ENCODE measurements at places on chromosomes 13 and 19.

- DNase-seq = no peak
These were observed 688.6 kb upstream of the SLITRK1 start for GRCh38 chr13:84570831-84571230.

DNA sequence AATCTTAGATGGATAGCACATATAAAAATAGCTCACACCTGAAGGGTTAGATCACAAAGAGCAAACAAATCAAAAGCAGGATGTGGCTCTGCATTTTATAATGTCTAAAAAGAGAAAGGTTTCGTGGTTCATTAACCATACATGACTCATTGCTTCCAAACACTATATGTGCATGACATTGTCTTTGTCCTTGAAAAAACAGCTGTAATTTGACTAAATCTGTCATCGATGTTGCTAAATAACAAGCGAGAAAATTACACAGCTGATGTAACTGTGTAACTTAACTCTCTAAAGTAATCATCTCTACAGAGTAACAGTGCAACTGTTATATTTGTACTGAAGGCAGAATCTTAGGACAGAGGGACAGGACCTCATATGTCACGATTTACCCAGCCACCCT is 383.1 kb upstream of the GPC6 start:
- DNase-seq = no peak

DNA sequence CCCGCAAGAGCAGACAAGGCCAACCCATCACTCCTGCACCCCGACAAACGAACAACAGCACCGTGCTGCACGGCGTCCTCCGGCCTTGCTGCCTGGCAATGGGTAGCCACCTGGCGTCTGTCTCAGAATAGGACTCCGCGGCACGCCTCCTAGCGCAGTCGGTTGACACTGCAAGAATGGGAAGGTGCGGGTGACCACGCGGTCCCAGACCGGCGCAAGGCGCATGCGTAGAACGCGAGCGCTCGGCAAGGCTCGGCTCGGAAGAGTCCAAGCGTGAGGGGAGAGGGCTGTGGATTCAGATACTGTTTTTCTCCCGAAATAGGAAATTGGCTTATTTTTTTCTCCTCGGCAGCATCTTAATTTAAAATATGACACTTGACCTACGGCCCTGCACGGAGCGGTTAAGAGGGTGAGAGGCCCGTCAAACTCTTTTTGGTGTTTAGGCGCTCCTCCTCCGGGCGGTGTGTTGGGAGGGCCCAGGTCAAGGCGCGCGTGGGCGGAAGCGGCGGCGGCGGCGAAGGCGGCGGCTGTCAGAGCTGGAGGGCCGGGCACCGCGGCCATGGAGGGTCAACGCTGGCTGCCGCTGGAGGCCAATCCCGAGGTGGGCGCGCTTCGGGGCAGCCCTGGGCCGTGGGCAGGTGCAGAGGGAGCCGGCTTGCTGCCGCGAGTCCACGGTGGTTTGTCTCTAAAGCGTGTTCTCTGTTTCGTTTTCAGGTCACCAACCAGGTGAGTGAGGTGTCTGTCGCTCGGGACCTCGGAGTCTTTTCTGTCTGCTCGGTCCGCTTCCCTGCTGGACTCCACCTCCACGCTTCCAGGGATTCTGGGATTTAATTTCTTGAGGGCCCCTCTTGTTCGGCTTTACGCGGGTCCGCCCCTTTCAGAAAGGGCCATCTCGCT is at the start of gene UCHL3:
TSS of gene UCHL3 (plus strand) at position 530 of the 897 bp plus-strand sequence. CDS start at position 560, 30 bp downstream.
- peak; percentile 95 for DNase-seq

- DNase-seq = peak; percentile 75
These were observed 52.0 kb downstream of the TDRD3 start for GRCh38 chr13:60448907-60449510.

GRCh38 chr19:27972291-27973040 is 1240.5 kb downstream of the UQCRFS1 start:
- DNase-seq = no peak

DNA sequence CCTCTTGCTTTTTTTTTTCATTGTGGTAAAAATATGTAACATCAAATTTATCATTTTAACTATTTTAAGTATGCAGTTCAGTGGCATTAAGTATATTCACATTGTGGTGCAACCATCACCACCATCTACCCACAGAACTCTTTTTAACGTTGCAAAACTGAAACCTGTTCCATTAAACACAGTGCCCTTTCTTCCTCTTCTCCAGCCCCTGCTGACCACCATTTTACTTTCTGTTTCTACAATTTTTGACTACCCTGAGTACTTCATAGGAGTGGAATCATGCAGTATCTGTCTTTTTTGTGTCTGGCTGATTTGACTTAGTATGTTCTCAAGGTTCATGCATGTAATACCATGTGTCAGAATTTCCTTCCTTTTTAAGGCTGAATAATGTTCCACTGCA is 153.1 kb downstream of the FGF9 start:
- DNase-seq = no peak

DNA sequence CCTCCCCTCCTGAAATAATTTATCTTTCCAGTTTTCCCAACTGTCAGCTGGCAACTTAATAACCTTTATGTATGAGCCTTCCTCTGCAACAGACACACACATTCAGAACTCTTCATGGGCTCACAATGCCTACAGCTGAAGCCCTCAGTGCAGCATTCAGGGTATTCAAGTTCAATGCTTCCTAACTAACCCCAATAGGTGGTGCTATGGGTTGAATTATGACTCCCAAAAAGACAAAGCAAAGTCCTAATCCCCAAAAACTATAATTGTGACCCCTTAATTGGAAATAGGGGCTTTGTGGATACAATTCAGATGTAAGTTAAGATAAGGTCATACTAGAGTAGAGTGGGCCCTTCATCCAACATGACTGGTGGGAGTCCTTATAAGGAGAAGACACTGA is 202.2 kb downstream of the SUCLA2 start:
- peak; percentile 25 for DNase-seq

DNA sequence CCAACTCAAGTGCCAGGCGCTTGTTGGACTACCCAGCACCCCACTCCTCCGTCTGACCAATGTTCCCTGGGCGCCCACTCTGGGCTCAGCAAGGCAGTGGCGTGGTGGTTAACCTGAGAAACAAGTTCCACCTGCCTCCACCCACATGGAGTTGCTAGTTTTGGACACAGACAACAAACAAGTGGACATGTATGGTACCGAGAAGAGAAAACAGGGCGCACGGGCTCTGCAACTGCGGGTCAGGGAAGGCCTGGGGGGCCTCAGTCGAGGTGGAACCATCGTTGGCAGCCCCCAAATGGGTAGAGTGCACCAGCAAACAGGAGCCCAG is 2.5 kb downstream of the MIER2 start:
- DNase-seq = no peak
